ENCODE measurements at places on chromosomes 6 and 20. TPM values are rescaled to one million over a fixed set of nuclear protein-coding genes. Genes with fewer than 3 reads are reported as not detected.

GSTA3 gene
- total RNA-seq, result not detected

NDUFAF5 gene
- total RNA-seq, result 9.9 TPM

RNF144B gene
- total RNA-seq, result not detected

TPBG gene
- 87.8 TPM for total RNA-seq

RIMS1 gene
- 0.91 TPM for total RNA-seq

EEF1E1 gene
- total RNA-seq, result 52.4 TPM

CCN6 gene
- not detected for total RNA-seq

GRIK2 gene
- 0.65 TPM for total RNA-seq

PPIL6 gene
- total RNA-seq, result 1.6 TPM

FIG4 gene
- 7.0 TPM for total RNA-seq

PAX1 gene
- total RNA-seq, result not detected

TPX2 gene
- 35.1 TPM for total RNA-seq

NFYA gene
- 13.8 TPM for total RNA-seq

LHFPL5 gene
- not detected for total RNA-seq

RIPOR2 gene
- 1.8 TPM for total RNA-seq

ATP6V1G2 gene
- 5.9 TPM for total RNA-seq

NR2E1 gene
- total RNA-seq, result not detected

HLA-DPA1 gene
- total RNA-seq, result 1.8 TPM

MRS2 gene
- total RNA-seq, result 19.4 TPM

CALHM5 gene
- total RNA-seq, result 2.3 TPM

ANKRD6 gene
- total RNA-seq, result 6.9 TPM

KHDC1L gene
- not detected for total RNA-seq

B3GALT4 gene
- total RNA-seq, result 3.6 TPM

TMEM74B gene
- total RNA-seq, result 0.26 TPM

PI3 gene
- total RNA-seq, result not detected

CLPSL2 gene
- total RNA-seq, result not detected

MYO6 gene
- total RNA-seq, result 10.7 TPM

SERINC1 gene
- 102 TPM for total RNA-seq

SLC22A2 gene
- total RNA-seq, result not detected

TNFAIP3 gene
- 29.6 TPM for total RNA-seq

SLC26A8 gene
- total RNA-seq, result not detected

SEL1L2 gene
- not detected for total RNA-seq

SIGLEC1 gene
- not detected for total RNA-seq

BMP7 gene
- total RNA-seq, result not detected

BYSL gene
- total RNA-seq, result 9.7 TPM

MRPL14 gene
- total RNA-seq, result 69.8 TPM

TRIM31 gene
- not detected for total RNA-seq

ENPP1 gene
- total RNA-seq, result 3.6 TPM

RBM38 gene
- 12.4 TPM for total RNA-seq

HSPA12B gene
- total RNA-seq, result 0.88 TPM

C20orf96 gene
- 12.9 TPM for total RNA-seq

TFAP2C gene
- not detected for total RNA-seq

ALDH8A1 gene
- 0.32 TPM for total RNA-seq

CTAGE9 gene
- total RNA-seq, result not detected

OPN5 gene
- total RNA-seq, result not detected

OR2J3 gene
- total RNA-seq, result not detected

RAMACL gene
- total RNA-seq, result 0.26 TPM

SPATS1 gene
- total RNA-seq, result not detected

MEI4 gene
- total RNA-seq, result not detected

DPPA5 gene
- not detected for total RNA-seq

FILIP1 gene
- total RNA-seq, result 0.26 TPM
